NCI-H226 (cell line): ENCODE measurements at places on chromosomes 2 and 18.

GRCh38 chr2:129777762-129778583 is 201.5 kb upstream of the RAB6C start:
- no peak for DNase-seq

DNA sequence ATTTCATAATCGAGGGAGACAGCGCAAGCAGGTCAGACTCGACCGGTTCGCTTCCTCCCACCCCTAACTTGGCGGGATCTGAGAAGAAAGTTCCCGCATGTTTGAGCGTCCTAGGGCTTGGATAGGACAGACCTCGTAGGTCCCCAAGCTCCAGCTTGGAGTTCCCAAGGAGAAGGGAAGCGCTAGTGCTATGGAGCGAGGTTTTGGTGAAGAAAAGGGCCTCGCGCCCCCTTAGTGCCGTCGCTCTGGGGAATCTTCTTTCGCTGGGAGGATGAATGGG is 11.6 kb upstream of the SKOR2 start:
- DNase-seq, result no peak

DNA sequence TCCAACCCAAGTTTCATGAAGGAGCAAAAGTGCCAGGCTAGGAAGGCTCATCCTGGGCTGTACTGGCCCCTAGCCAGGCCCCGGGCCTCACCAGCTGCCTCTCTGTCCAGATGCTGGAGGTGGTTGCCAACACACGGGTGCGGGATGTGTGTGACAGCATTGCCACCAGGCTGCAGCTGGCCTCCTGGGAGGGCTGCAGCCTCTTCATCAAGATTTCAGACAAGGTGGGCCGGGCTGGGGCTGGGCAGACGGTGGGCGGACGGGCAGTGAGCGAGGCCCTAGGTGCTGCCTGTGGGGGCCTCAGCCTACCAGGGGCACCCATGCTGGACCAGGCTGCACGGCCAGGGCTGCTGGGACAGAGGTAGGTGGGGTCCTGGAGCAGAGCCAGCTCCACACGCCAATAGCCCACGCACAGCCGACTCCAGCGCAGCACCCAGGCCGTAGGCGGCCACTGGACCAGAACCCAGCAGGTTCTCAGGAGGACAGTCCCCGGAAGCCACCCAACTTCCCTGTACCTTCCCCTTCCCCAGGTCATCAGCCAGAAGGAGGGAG is 11.8 kb upstream of the GPR17 start:
- DNase-seq, result no peak

DNA sequence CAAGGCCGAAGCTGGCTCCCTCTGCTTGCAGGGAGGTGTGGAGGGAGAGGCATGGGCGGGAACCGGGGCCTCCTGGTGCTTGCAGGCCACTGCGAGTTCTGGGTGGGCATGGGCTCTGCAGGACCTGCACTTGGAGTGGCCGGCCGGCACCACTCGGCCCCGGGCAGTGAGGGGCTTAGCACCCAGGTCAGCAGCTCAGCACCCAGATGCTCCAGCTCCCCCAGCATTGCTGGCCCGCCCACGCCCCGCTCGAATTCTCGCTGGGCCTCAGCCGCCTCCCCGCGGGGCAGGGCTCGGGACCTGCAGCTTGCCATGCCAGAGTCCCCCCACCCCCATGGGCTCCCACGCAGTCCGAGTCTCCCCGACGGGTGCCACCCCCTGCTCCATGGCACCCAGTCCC is 176.2 kb upstream of the FAM98A start:
- DNase-seq, result no peak

GRCh38 chr2:105674401-105674800 is 70.3 kb upstream of the NCK2 start:
- no peak for DNase-seq

DNA sequence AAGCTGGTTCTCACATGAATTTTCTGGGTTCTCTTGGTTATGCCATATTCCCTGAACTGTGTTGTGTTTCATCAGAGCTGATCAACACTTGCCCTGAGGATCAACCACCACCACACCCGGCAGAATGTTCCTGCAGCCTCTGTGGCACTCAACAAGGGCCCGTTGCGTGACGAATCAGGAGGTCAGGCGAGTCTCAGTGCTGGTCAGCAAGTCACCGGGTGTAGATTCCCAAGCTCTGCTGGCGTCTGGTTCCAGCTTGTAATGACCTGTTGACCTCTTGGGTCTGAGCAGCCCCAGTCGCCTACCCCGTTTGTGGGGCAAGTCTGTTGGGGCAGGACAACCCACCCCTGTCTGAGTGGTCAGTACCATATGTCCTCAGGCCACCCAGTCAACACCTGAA is 46.0 kb downstream of the ADCY3 start:
- no peak for DNase-seq
